ENCODE measurements at places on chromosomes 4 and X.

DNA sequence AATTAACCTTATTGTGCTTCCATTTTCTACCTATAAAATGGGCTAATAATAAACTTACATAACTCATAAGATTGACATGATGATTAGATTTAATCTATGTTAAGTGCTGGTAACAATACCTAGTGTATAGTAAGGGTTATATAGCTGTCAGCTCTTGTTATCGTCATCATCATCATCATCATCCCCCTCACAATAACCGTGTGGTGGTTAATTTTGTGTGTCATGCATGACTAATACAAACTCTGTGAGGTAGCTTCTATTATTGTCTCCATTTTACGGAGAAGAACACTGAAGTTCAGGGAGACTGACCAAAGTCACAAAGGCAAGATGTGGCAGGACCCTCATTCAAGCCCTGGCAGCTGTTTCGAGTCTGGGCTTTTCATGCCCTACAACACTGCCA, 211.3 kb downstream of the PALLD start:
- no peak for DNase-seq

- no peak for DNase-seq
Observed at GRCh38 chr4:6180841-6181631, 19.3 kb downstream of the JAKMIP1 start.

DNA sequence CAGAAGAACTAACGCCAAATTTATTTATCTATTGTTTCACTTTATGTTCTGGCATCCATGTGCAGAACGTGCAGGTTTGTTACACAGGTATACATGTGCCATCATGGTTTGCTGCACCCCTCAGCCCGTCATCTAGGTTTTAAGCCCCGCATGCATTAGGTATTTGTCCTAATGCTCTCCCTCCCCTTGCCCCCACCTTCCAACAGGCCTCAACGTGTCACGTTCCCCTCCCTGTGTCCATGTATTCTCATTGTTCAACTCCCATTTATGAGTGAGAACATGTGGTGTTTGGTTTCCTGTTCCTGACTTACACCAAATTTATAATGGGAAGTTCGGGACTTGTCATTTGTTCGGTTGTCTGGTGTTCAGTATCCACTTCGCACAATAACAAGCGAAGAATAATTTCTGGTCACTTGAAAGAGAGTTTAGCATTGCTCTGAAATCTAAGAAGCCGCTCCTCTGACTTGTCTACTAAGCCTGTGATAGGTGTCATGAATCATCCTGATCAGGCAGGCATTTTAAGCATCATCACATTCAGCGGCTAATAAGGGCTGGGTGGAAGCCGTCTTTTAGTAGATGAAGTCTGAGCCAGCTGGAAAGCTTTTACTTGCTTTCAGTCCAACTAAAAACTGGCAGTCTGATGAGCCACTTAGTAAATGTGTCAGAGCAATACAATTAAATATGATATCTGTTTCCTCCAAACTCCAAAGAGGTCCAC, 1065.7 kb upstream of the PABPC4L start:
- no peak for DNase-seq

DNA sequence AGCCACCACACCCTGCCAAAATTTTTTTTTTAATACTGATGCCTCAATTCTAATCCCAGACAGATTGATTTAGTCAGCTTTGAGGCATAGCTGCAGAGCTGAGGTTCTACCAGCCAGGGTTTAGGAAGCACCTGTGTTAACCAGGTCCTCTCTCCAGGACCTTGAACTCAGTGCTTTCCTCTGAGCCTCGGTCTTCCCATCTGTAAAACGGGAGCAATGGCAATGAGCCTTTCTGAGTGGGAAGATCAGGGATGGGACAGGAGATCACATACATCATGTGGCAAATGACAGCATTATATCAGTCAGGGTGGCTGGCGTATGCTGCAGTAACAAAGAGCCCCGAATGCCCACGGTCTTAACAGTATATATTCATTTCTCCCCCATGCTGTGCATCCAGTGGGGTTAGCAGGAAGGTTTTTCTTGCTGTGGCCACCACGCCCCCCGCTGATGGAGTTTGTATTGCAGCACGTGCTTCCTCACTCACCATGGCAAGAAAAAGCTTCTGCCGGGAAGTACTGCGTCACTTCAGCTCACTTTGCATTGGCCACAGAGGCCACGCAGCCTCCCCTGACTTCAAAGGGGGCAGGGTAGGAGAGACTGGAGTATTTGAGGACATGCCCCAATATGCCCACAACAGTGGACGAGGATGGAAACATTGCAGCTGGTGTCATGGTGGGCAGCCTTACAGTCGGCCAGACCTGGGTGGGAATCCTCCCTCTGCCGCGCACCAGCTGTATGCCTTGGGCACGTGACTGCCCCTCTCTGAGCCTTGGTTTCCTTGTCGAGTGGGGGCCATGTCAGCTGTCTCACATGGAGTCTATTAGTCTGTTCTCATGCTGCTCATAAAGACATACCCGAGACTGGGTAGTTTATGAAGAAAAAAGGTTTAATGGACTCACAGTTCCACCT, 24.1 kb upstream of the MRFAP1 start:
- DNase-seq: no peak

All from KBM-7 (cell line).